ENCODE measurements at places on chromosomes 7 and 10.

GRCh38 chr7:507623-508300 lies 11.9 kb downstream of the PDGFA start:
- no peak for DNase-seq

GRCh38 chr7:125572414-125572813 lies 642.8 kb upstream of the POT1 start:
- DNase-seq = no peak

DNA sequence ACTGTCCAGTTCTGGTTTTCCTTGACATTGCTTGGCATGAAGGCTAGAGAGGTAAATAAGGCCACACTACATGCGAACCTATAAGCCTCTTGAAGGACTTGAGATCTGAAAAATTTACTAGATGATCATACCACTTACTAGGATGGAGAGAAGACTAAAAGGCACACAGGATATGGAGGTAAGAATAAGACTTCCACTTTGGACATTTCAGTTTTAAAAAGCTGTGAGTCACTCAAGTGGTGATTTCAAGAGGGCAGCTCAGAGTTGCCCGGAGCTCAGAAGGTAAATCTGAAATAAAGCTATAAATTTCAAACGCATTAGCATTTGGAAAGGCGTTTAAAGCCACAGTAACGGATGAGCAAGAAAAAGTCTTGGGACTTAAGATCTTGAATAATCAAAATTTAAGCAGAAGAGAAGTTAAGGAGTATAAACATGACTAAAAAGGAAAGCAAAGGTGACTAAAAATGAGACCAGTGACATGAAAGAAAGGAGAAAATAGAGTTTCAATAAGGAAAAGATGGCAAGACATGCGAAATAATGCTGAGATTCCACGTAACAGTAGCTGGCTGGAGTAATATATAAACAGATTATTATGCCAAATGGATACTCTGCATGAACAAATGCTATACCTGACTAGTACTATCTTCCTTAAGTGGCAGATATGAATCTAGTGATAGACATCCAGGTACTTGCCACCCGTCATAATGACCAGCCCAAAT lies 68.3 kb downstream of the SNX13 start:
- DNase-seq = no peak

DNA sequence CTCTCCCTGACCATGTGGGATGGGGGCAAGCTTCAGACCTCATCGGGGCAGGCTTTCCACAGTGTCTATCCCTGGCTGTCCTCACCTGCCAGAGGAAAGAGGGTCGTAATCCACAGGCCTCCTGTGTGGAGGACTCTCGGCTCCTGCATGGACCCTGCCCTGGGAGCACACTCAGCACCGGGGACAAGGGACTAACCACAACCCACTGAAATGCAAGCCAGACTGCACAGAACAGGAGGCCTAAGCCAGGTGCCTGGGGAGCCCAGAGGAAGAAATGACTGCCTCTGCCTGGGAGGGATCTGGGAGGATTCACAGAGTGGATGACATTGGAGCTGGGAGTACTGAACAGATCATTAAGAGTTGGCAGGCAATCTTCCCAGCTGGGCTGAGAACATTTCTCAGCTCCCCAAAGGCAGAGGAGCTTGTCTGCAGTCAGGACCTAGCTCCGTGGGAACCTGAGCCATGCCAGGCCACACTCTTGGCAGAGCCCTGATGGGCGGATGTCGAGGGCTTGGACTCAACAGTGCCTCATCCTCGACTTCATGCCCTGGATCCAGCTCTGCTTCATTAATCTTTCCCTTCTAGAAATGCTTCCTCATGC lies 213.4 kb downstream of the USP6NL start:
- no peak for DNase-seq

DNA sequence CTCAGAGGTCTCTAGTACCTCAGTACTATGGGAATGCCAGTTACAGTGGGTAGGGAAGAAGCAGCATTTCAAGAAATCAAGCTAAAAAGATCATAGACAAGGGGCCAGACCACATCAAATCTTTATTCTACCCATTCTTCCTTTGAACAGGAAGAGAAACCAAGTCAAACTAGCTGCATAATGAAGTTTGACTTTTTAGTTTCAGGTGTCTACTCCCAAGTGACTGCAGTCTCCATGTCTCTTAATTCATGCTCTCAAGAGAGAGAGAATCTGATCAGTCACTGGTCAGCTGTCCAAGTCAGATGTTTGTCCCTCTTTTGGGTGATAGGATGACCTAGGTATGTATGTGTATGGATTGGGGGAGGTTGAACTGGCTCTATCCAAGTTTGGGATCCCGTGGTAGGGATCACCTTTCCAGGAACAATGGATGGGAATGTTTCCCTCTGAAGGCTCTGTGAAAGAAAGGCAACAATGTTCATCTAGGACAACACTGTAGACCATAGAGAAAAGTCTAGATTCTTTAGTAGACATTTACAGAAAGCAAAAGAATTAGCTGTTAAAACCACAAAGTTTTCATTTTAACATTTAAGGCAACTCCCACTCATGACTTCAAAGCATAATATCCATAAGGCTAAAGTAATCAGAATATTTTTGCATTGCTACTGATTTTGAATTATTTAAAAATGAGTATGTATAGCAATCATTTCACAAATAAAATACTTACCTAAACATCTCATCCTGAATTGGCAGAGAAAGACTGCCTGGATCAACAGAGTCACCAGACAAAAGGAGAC lies 30.1 kb upstream of the PRTFDC1 start:
- DNase-seq = no peak

Data from activated CD8-positive, alpha-beta memory T cell treated with anti-CD3 and anti-CD28 coated beads for 1 hour (primary cell).